Skeletal muscle cell (primary cell): ENCODE measurements at places on chromosomes 3 and 15.

- DNase-seq: no peak
Measured at GRCh38 chr15:40088929-40089755, 19.5 kb downstream of the BMF start.

DNA sequence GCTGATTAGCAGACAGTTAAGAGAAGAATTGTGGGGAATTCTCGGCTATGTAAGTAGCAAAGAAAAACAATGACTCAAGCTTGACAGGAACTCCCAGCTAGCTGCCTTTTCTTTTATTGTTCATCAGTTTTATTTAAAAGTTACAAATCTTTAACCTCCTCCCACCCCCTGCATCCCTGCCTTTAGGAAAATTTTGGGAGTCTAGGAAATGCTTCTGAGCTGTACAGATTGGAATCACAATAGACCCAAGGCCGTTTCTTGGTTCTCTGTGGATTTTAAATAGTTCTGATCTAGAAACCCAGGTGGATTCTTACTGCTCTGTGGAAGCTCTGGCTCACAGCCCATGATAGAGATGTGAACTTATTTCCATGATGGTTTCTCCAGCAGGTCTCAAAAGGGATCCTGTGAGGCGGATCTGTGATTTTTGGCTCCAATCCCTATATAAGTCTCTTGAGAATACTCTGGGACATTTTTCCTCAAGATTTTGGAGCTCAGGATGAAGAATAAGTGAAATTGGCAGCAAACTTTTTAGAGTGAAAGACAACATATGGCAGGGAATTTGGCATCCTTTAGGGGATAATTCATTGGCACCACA, 312.3 kb downstream of the EPHA3 start:
- peak; percentile 25 for DNase-seq

GRCh38 chr3:58627941-58628340, 38.6 kb downstream of the FAM3D start:
- no peak for DNase-seq

DNA sequence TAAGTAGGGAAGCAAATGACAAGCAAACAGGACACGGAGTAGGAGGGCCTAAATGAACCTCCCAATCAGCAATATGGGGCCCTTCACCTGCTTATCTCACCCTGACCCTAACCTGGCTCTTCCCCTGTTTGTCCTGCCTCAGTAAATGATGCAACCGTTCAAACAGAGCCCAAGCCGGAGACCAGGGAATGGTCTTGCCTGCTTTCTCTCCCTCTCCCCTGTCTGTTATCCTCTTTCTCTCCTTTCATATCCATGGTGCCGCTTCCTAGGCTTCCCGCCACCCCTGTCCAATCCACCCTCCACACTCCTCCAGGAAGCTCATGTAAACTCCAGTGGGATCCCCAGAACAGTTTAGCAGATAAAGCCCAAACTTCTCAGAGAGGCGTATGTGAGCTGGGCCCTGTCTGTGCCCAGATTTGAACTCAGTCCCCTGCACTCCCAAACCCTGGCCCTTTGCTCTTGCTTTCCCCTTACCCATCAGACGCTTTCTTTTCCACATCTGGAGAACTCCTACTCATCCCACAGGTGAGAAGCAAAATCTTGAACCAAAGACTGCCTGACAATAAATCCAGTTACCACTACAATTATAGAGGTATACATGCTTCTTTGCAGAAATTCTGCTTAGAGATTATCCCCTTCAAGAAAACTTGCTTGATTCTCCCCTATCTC, 45.7 kb upstream of the STT3B start:
- DNase-seq: no peak

DNA sequence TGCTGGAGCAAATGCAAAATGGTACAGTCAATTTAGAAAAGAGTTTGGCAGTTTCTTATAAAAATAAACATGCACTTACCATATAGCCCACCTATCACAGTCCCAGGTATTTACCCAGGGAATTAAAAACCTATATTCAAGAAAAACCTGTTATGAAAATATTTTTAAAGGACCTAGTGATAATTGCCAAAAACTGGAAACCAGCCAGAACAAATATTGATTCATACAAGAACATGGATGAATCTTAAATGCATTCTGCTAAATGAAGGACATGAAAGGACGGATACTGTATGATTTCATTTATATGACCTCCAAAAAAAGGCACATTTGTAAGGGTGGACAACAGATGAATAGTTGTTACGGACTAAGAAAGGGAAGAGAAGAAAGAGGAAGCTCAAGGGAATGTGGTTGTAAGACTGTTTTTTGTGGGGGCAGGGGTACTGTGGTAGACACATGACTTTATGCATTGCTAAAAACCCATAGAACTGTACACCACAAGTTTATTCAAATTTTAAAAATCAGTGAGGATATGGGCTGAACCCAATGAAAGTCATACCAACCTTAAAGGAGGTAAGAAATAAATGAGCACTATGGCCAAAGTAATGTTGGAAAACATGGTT, 61.0 kb downstream of the ZBBX start:
- no peak for DNase-seq

DNA sequence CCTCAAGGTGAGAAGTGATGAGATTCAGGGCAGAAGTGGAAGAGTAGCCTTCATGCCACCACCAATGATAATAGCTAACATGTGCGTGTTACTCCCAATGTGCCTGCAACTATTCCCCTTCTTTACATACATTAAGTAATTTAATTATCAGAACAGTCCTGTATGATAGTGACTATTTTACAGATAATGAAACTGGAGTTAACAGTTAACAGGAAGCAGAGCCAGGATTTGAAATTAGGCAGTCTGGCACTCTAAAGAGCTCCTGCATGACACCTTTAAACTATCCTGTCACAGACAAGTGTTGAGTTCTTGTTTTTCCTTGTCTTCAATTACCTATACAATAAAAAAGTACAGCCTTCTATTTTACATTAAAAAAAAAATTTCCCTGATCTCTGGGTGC, 148.8 kb downstream of the LEKR1 start:
- DNase-seq: no peak

GRCh38 chr3:64216274-64217147, 8.8 kb downstream of the PRICKLE2 start:
- DNase-seq: no peak

DNA sequence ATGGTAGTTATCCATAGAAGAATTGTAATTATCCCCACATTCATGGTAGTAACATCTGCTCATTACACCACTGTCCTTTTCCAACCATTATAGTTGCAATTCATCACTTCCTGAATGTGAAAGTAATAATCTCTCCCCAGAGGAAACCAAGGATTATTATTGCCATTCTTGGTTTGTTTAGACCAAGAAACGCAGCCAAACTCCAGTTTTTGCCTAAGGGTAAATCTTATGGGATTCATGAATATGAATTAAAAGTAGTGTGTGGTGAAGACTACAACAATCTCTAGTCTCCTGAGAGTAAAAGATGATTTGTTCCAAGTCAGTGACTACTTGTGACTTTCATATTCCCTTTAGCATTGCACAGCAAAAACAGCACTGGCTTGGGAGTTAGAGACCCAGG, 45.7 kb upstream of the ABI3BP start:
- peak; percentile 43 for DNase-seq

DNA sequence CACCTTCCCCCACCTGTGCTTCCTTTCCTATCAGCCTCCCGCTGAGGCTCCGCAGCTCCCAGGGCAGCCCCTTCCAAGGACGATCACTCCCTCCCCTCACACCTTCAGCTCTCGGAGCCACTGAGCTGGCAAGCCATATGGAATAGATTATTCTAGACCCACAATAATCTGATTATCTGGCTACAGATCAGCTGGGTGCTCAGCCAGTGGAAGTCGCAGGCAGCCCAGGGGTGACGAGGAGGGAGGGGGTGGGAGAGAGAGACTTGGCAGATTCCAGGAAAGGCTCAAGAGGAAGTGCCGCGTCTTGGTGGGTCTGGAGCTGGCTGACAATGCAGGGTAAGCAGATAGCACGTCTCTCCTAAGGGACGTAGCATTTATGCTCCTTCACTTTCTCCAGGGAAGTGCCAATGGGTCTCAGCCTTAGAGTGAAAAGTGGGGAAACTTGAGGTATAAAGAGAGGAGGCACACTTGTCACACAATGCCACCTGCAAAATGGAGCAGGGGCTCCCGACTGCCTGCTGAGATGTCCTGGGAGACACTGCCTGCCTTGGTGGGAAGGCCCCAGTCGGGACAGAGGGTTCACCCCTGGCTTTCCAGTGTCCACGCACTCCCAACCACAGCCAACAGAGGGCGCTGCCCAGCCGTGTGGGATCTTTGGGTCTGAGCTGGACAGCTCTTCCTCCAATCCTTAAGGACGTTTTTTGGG, 9.4 kb upstream of the MESP1 start:
- no peak for DNase-seq

GRCh38 chr3:161552984-161553560, 56.5 kb downstream of the OTOL1 start:
- DNase-seq: no peak

GRCh38 chr3:72810659-72811434, 37.4 kb downstream of the SHQ1 start:
- DNase-seq: no peak

- no peak for DNase-seq
Measured at GRCh38 chr15:42138411-42138810, 18.0 kb downstream of the PLA2G4F start.

DNA sequence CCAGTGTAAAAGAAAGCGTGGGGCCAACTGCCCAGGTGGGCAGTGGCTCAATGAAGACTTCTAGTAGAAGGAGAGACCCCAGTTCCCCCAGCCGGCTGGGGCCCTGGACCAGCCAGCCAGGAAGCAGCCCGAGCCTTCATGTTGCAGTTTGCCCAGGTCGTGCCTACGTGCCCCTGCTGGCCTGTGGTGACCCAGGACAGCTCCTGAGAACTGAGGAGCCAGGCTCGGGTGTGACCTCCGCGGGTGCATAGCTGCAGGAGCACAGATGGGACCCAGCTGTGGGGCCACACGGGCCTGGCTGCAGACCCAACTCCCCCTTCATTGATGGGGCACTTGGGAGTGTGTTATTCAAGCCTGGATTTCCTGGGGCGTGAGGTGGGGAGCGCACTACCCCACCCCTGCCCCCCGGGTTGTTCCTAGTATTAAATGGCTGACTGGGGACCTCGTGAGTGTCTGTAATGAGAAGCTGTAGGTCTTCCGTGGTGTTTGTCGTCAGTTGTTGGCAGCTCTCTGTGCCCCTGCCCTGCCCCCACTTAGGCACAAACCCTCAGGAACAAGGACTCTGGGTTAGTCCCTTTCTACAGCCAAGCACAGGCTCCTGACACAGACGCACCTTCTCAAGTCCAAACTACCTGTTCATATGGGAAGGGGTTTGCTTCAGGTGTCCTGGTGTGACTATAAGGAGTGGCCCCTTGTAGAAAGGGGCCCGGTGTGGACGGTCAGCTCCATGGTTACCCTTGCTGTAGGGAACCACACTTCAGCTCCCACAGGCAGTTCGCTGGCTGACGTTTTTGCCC, 39.1 kb downstream of the IDH2 start:
- no peak for DNase-seq

GRCh38 chr15:61327019-61327631, 98.0 kb upstream of the RORA start:
- DNase-seq: no peak

- no peak for DNase-seq
Measured at GRCh38 chr3:11246663-11246970, 25.6 kb upstream of the ATG7 start.

DNA sequence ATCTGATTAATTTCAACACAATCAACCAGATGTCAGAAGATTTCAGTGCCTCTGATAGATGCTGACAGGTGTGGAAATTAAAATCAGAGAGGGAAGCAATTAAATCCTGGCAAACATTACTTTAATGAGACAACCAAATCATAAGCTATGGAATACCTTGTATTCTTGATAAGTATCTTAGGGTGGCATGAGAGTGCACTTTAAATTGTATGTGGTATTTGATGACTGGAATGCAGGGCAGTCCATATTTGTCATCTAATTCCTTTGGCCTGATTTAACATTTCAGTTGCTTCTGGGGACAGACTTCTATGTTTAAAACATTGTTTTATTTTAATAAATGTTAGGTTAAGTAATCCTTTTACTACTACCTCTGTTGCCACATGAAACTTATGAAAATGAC, 184.1 kb downstream of the LPP start:
- no peak for DNase-seq

DNA sequence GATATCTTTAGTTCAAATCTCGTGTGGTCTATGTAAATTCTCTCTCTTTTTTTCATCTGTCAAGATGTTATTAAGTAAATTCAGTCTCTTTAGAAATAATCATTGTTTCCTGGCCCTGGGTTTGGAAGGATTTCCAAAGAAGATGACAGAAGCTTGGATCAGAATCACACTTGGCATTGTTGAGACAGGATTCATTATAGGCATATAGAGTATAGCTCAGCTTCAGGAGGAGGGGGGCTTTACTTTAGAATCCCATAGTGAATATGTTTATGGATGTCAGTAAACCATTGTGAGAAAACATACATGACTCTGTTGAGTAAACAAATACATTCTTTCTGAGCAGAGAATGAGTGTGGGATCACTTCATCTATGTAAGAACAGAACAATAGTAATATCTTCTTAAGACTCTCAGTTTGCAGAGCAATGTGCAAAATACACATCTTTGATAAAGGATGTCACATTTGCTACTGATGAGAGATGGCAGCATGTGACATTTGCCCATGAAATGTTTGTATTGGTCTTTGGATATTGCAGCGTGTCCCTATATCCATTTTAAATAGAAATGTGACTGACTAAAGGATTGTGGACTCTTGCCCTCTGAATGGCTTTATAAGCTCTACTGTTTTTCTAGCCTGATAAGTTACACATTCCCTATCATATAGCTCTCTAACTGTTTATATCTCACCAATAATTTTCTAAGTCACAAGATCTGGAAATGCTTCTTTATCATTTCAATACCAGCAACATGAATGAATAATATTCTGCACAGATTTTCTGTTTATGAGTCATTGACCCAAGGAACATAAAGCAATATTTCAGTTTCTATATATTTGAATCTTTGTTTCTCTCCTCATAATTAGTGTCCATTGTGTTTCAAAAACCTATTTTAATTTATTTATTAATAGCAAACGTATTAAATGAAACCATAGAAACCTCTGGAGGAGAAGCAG, 95.6 kb upstream of the THRB start:
- no peak for DNase-seq

- DNase-seq: peak; percentile 65
Measured at GRCh38 chr15:75921732-75922703, 18.3 kb downstream of the FBXO22 start.

DNA sequence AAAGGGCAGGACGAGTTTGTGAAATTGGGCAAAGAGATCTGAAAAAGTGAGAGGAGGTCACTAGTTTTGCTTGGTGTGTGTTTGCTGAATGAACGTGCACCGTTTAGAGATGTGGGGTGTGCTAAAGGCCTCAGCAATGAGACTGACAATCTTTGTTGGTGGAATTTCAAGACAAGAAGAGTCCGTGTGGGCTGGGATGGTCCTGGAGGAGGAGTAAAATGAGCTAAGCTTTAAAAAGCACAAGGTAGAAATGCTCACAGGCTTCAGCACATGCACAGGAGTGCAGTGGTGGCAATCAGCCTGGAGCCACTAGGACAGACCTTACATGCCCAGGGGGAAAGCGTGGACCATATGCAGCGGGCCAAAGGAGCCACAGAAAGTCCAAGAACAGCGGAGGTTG, 1.5 kb upstream of the CPLX3 start:
- no peak for DNase-seq
